ENCODE measurements at places on chromosomes 4 and X. TPM values are rescaled to one million over a fixed set of nuclear protein-coding genes. Genes with fewer than 3 reads are reported as not detected.

The EREG gene
- 9.8 TPM for total RNA-seq

The ERAS gene
- 0.15 TPM for total RNA-seq

The ACTRT1 gene
- total RNA-seq = not detected

The LRP2BP gene
- 0.27 TPM for total RNA-seq

The TXK gene
- total RNA-seq = 0.14 TPM

The KCND1 gene
- total RNA-seq = 0.70 TPM

The BEND2 gene
- not detected for total RNA-seq

The ATP2B3 gene
- total RNA-seq = 0.13 TPM

The UNC5C gene
- not detected for total RNA-seq

The TLR1 gene
- total RNA-seq = 0.14 TPM

The COL25A1 gene
- total RNA-seq = not detected

The ZNF157 gene
- total RNA-seq = not detected

The DCHS2 gene
- not detected for total RNA-seq

Measured in A549 treated with dexamethasone at 1 μM for 4 hours (cell line).